ENCODE measurements at places on chromosomes 12 and 14. TPM values are rescaled to one million over a fixed set of nuclear protein-coding genes. Genes with fewer than 3 reads are reported as not detected.

BTBD6 gene
- total RNA-seq: 80.3 TPM

CD163L1 gene
- 2.9 TPM for total RNA-seq

HOXC13 gene
- 6.0 TPM for total RNA-seq

MTA1 gene
- 29.0 TPM for total RNA-seq

DNA sequence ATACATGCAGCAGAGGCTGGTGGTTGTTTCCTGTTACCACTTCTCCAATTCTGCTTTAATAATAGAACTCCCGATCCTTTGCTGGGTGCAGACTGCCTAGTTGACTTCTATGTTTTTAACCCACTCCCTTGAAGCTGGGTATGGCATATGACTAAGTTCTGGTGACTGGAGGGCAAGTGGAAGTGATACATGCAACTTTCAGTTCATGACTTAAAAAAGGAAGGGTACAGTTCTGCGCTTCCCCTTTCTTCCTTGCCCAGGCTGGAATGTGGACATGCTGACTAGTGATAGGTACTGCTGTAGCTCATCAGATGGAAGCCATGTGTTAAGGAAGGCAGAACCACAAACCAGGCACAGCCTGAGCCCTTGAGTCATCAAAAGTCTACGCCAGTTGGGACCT lies 2.4 kb upstream of the A2M start:
- 0 out of 2 replicates have a peak, but pooled peaks cover 3% of the 10 kb centered on the region for H3K27me3 ChIP-seq
- H3K27ac ChIP-seq: no peak overlapping the region
- no peak overlapping the region for H3K4me3 ChIP-seq

KRT81 gene
- total RNA-seq: 0.13 TPM

GRCh38 chr12:12872139-12872933 lies 19.0 kb upstream of the GPRC5A start:
- peak overlapping the region; percentile 12 for H3K4me3 ChIP-seq
- peaks cover 3% of the 10 kb centered on the region for H3K36me3 ChIP-seq
- H3K4me1 ChIP-seq: peaks cover 60% of the 10 kb centered on the region

- H3K4me3 ChIP-seq: no peak overlapping the region
- no peaks in the 10 kb centered on the region for H3K27me3 ChIP-seq
- H3K27ac ChIP-seq: no peak overlapping the region
Measured at GRCh38 chr12:104975587-104976343, 10.4 kb upstream of the NOPCHAP1 start.

POLE gene
- 17.4 TPM for total RNA-seq

DNA sequence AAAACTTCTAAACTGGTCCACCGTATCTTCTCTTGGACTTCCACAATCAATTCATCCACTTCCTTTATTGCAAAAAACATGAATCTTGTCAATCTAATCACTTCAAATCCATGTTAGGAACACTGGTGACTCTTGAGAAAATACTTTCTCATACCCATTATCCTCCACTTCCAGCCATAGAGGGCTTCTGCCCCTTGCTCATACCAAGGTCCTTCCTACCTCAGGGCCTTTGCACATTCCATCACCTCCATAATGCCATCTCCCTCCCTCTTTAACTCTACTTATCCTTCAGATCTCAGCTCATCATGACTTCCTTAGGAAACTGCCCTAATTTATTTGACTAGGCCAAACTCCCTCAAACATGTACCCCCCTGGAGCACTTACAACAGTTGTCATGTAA lies 16.6 kb downstream of the STXBP6 start:
- no peak for DNase-seq
- no peak overlapping the region for H3K4me3 ChIP-seq
- H3K36me3 ChIP-seq: no peaks in the 10 kb centered on the region
- no peaks in the 10 kb centered on the region for H3K4me1 ChIP-seq

GRCh38 chr12:114409852-114410600 lies 4.1 kb upstream of the TBX5 start:
- no peak for DNase-seq
- no peak overlapping the region for H3K27ac ChIP-seq
- H3K36me3 ChIP-seq: no peaks in the 10 kb centered on the region
- H3K4me1 ChIP-seq: no peaks in the 10 kb centered on the region
- H3K4me3 ChIP-seq: no peak overlapping the region
- H3K27me3 ChIP-seq: peaks cover 29% of the 10 kb centered on the region

TMEM30B gene
- not detected for total RNA-seq

- H3K4me1 ChIP-seq: no peaks in the 10 kb centered on the region
- no peak for DNase-seq
- no peaks in the 10 kb centered on the region for H3K36me3 ChIP-seq
- H3K4me3 ChIP-seq: no peak overlapping the region
- H3K27me3 ChIP-seq: no peaks in the 10 kb centered on the region
- H3K27ac ChIP-seq: no peak overlapping the region
Measured at GRCh38 chr14:29528889-29529288, 398.8 kb downstream of the PRKD1 start.

DNA sequence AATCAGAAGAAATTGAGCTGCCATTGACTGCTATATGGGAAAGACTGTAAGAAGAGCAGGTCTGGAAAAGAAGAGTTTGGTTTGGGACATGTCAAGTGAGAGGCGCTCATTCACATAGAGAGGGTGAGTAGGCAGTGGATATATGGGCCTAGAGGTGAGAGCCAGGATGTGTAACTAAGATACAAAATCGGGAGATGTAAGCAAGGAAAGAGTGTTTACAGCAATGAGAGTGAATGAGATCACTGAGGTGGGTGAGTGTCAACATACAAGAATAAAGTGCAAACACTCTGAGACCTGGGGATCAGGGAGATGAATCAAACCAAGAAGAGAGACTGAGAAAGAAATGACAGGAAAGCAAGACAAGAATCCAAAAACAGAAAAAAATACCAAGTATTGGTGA lies 58.0 kb upstream of the RTRAF start:
- H3K27ac ChIP-seq: no peak overlapping the region
- no peak for DNase-seq
- H3K36me3 ChIP-seq: no peaks in the 10 kb centered on the region

GRCh38 chr14:74938531-74939495 lies 15.8 kb upstream of the RPS6KL1 start:
- peaks cover 14% of the 10 kb centered on the region for H3K4me1 ChIP-seq
- DNase-seq: no peak
- H3K36me3 ChIP-seq: no peaks in the 10 kb centered on the region
- H3K27me3 ChIP-seq: no peaks in the 10 kb centered on the region
- no peak overlapping the region for H3K4me3 ChIP-seq

DNA sequence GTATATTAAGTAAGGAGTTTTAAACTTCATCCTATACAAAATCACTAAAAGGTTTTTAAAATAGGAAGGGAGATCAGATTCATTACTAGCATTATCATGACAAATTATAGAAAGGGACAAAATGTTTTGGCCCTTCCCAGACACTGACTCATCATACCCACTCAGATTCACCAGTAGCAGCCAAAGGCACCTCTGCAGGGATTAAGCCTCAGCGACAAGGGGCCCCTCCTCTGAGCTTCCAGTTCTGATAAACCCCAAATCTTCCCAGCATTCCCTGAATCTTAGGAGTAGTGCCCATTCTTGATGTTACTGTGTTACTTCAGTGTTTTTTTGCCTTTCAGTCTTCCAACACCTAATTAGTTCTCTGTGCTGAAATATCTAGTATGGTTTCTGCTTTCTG lies 14.5 kb downstream of the KRAS start:
- no peaks in the 10 kb centered on the region for H3K27me3 ChIP-seq
- no peak overlapping the region for H3K4me3 ChIP-seq
- no peak overlapping the region for H3K27ac ChIP-seq
- peaks cover 28% of the 10 kb centered on the region for H3K36me3 ChIP-seq
- DNase-seq: no peak

- H3K27me3 ChIP-seq: peaks cover 87% of the 10 kb centered on the region
- peaks cover 5% of the 10 kb centered on the region for H3K4me1 ChIP-seq
- peak; percentile 75 for DNase-seq
- H3K27ac ChIP-seq: no peak overlapping the region
- no peak overlapping the region for H3K4me3 ChIP-seq
Measured at GRCh38 chr12:43105426-43105981, 446.5 kb downstream of the ADAMTS20 start.

TAS2R43 gene
- total RNA-seq: 0.29 TPM

CINP gene
- 50.8 TPM for total RNA-seq

- no peaks in the 10 kb centered on the region for H3K36me3 ChIP-seq
- H3K27me3 ChIP-seq: peaks cover 2% of the 10 kb centered on the region
- DNase-seq: no peak
- no peak overlapping the region for H3K4me3 ChIP-seq
Measured at GRCh38 chr14:22296722-22297121, 292.3 kb downstream of the DAD1 start.

DNA sequence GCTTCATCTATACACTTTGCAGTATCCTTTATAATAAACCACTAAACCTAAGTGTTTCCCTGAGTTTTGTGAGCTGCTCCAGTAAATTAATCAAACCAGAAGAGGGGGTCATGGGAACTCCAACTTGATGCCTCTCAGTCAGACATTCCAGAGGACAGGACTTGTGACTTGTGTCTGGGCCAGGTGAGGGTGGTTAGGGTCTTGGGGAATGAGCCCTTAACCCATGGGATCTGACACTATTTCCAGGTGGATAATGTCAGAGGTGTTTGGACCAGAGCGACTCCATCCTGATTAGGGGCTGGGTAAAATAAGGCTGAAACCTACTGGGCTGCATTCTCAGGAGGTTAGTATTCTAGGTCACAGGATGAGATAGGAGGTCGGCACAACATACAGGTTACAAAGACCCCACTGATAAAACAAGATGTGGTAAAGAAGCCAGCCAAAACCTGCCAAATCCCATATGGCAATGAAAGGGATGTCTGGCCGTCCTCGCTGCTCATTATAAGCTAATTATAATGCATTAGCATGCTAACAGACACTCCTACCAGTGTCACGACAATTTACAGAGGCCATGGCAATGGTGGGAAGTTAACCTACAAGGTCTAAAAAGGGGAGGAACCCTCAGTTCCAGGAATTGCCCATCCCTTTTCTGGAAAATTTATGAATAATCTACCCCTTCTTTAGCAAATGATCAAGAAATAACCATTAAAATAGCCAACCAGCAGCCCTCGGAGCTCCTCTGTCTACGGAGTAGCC lies 58.7 kb downstream of the BCAT1 start:
- H3K27ac ChIP-seq: no peak overlapping the region
- H3K36me3 ChIP-seq: peaks cover 16% of the 10 kb centered on the region
- H3K4me3 ChIP-seq: no peak overlapping the region
- H3K4me1 ChIP-seq: 0 out of 2 replicates have a peak, but pooled peaks cover 3% of the 10 kb centered on the region

DNA sequence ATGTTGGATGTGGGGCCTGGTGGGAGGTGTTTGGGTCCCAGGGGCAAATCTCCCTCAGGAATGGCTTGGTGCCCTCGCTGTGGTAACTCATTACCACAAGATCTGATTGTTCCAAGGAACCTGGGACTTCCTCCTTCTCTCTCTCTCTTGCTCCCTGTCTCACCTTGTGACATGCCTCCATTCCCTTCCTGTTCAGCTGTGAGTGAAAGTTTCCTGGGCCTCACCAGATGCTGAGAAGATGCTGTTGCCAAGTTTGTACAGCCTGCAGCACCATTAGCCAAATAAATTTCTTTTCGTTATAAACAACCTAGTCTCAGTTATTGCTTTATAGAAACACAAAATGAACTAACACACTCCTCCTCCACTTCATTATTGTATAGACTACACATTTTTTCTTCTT lies 759.8 kb upstream of the MDGA2 start:
- H3K36me3 ChIP-seq: no peaks in the 10 kb centered on the region
- H3K4me1 ChIP-seq: no peaks in the 10 kb centered on the region
- H3K4me3 ChIP-seq: no peak overlapping the region
- no peak overlapping the region for H3K27ac ChIP-seq

DNA sequence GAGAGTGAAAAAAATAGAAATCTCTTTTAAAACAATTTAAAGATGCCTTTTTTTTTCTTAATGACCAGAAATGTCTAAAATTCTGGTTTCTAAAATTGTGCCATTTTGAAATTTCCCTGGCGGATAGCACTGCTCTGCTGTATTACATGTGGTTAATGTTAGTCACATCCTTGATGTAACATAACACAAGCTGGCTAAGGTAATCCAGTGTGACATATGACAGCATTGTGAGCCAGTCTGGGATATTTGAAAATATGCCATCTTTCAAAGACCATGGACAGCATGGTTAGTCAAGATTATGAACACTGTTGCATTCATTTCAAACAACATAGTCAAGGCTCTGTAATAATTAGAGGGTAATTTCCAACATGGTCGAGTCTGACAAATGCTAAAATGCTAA lies 133.2 kb downstream of the ALX1 start:
- no peaks in the 10 kb centered on the region for H3K27me3 ChIP-seq
- H3K4me3 ChIP-seq: no peak overlapping the region
- no peak overlapping the region for H3K27ac ChIP-seq

RNASE4 gene
- total RNA-seq: 0.63 TPM

GRCh38 chr12:77210724-77211123 lies 145.4 kb upstream of the E2F7 start:
- no peaks in the 10 kb centered on the region for H3K36me3 ChIP-seq
- no peaks in the 10 kb centered on the region for H3K27me3 ChIP-seq
- no peak overlapping the region for H3K27ac ChIP-seq
- H3K4me3 ChIP-seq: no peak overlapping the region
